ENCODE measurements at places on chromosomes 6 and 20.

DNA sequence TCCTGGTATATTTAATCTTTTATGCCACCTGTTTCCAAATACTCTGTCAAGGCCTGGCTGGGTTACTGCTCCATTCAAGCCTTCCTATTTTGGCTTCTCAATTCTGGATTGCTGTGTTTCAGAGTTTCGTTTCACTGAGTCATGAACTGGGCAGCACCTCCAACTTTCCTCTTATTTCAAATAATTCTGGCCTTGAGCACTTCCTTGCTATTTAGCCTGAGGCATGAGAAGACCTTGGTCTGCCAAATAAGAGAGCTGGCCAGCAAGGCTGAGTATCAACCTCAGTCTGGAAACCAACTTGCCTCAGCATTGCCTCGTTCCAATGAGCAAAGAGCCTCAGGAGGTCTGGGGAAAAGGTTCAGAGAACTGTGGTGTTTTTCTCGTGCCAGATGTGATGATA lies 66.6 kb downstream of the TNFAIP3 start:
- no peak for DNase-seq

DNA sequence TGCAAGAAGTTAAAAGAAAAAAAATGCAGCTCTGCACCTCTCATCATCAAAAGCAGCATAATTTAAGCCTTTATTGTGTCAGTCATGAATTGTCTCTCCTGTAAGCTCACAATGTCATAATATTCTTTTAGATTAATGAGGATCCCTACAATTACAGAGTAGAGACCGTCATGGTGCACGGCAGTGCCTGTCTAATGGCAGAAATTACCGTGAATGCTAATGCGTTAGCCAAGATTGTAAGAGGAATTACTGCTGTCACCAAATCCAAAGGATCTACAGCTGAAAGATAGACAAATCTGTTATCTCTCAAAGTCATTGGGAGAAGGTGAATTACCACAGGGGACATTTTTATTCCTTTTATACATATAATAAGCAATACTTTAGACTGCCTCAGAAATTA lies 631.6 kb upstream of the NRSN1 start:
- DNase-seq: no peak

DNA sequence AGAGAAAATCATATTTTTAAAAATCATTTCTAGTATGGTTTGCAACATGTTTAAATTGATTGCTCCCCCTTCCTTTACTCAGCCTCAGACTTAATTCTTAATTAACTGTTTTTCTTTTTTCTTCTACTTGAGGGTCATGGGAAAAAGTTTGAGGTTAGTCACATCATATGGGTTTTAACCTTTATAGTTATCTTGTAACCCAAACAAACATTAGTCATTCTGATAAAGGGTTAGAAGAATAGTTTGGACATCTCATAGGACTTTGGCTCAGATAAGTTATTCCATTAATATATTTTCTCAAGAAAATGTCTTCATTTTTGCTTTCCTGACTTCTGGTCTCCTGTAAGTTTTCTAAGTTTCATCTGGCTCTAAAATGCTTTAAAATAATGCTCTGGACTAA lies 34.5 kb upstream of the TSPYL1 start:
- no peak for DNase-seq

GRCh38 chr20:51542571-51543421 lies at the start of gene NFATC2:
Gene NFATC2, minus strand, starts transcription at chr20:51542719. Its CDS starts 220 bp downstream, at chr20:51542499.
- DNase-seq: no peak

GRCh38 chr6:119523556-119523955 lies 174.0 kb upstream of the MAN1A1 start:
- DNase-seq: no peak

DNA sequence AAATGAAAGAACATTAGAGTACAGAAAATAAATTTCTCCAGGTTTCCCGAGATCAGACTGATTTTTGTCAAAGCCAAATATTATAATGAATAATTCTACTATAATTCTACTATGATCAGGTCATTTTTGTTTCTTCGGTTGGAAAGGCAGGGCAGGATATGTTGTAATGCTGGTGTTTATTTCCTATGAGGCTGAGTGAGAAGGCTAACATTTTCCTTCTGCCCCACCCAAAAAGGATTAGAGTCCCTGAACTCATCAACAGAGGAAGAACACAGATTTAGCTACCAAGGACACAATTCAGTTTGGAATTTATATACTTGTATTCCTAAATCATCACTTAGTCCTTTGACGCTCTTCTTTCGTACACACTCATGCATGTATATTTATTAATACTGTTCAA lies 318.9 kb downstream of the SYNE1 start:
- no peak for DNase-seq

GRCh38 chr6:106626485-106626884 lies 2.8 kb downstream of the RTN4IP1 start:
- DNase-seq: no peak

DNA sequence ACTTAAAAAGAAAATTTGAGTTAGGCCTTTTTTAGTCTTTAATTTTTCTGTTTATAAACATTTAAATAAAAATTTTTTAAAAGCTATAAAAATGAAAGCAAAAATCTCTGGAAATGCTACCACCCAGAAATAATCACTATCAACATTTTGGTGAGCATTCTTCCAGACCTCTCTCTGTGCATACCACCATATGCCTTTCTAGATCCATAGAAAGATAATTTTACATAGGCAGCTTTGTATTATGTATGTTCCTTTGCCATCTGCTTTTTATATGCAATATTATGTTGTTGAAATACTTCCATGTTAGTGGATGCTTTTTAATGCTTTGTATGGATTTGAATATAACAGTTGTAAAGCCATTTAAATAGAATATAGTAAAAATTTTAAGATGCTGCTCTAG lies 496.7 kb upstream of the HTR1E start:
- no peak for DNase-seq

- no peak for DNase-seq
These were observed 79.2 kb upstream of the PHACTR2 start for GRCh38 chr6:143598466-143599080.

GRCh38 chr20:3635346-3635745 lies 27.9 kb downstream of the GFRA4 start:
- DNase-seq: no peak

DNA sequence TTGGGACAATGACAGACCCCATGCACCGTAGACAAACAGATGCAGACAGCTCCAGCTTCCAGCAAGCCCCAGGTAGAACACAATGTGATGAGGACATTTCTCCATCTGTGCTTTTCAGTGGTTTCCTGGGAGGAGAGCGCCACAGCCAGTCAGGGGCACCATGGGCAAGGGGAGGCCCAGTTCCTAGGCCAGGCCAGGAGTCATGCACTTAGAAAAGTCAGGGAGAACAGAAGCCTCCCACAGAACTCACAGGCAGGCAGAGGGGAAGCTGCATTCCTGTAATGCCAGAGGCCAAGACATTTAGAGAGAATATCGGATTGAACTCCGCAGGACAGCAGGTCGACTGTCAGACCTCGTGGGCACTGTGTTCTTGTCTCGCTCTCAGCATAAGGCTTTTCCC lies 9.2 kb downstream of the SYNDIG1 start:
- DNase-seq: no peak

DNA sequence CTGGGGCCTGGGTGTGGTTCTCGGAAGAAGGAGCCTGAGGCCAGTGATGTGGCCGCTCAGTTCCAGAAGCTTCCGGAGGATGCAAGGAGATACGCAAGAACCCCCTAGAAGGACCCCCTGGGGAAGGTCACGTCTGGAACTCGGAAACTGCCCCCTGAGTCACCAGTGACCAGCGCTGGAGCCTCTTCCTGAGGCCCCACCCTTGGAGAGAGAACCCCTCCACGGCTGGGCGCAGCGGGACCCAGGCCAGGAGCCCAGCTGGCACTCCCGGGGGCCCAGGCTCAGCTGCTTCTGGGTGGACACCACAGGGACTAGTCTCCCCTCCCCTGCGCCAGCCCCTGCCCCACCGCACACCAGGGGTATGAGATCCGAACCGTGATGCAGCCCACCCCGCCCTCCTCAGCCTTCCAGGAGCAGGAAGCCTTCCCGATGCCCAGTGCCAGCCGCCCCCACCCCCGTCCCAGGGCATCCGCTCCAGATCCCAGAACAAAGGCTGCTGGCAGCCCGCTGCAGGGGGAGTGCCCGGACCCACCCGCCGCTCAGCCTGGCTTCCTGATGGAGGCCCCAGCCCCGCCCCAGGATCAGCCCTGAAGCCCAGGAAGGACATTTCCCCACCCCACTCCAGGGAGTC lies 7.5 kb downstream of the LAMA5 start:
- no peak for DNase-seq

GRCh38 chr6:135651964-135652755 lies 154.6 kb upstream of the AHI1 start:
- no peak for DNase-seq

DNA sequence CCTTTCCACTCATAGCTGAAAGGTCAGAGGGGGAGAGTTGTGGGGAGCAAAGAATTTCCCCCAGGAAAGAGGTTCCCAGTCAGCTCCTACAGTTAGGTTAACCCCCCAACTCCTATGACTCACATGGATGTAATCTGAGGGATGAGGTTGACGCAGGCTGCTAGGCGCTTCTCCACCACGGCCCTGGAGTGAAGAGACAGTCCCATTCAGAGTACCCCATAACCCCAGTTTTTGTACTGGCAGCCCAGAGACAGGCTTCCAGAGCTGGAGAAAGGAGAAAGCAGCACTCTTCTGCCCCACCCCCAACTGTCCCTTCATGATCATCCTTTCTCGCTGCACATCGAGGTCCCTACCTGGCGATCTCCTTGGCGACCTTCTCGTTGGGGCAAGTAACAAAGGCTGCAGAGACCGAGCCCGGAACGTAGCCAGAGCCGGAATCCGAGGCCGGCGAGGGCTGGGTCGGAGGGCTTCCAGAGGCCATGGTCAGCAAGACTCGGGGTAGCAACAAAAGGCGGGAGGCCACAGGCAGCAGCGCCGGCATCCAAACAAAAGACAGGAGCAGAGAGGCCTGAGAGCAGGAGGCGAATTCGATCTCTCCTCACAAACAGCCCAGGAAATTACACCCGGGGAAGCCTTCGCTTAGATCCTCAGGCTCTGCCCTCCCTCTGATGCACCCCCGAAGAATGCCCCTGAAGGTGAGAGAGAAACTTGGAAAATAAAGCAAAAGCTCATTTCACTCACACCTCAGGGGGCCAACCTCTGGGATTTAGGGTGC lies 592 bp downstream of the CUTA start:
- DNase-seq: no peak

GRCh38 chr6:11434565-11435326 lies 102.8 kb upstream of the TMEM170B start:
- no peak for DNase-seq

DNA sequence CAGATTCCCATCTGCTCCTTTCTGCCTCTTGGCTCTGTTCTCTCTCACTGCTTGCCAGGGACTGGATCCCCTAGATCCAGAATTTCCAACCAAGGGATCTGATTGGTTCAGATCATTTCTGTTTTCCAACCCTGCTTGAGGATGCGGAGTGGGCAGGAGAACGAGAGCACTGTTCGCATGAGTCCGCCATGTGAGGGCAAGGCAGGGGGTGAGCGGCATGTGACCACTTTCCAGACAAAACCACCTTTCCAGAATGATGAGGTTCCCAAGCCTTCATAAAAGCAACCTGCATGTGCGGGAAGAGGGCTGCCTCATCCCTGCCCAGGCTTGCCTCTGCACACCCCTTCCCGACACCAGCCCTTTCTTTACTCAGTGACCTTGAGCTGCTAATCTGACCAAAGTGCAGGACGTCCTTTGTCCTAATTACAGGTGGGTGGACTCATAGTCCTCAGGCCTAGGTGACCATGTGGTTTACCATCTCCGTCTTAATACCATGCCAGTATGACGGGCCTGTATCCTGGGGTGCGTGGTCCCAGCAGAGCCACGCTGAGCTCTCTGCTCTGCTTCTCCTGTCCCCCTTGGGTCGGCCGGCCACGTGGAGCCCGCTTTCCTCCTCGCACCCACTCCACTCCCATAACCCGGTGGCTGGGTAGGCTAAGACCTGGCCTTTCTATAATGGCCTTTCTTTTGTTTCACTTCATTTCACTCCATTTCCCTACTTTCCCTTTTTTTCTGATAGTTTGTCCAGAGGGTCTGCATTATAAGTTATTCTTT lies 14.4 kb downstream of the NQO2 start:
- DNase-seq: no peak

DNA sequence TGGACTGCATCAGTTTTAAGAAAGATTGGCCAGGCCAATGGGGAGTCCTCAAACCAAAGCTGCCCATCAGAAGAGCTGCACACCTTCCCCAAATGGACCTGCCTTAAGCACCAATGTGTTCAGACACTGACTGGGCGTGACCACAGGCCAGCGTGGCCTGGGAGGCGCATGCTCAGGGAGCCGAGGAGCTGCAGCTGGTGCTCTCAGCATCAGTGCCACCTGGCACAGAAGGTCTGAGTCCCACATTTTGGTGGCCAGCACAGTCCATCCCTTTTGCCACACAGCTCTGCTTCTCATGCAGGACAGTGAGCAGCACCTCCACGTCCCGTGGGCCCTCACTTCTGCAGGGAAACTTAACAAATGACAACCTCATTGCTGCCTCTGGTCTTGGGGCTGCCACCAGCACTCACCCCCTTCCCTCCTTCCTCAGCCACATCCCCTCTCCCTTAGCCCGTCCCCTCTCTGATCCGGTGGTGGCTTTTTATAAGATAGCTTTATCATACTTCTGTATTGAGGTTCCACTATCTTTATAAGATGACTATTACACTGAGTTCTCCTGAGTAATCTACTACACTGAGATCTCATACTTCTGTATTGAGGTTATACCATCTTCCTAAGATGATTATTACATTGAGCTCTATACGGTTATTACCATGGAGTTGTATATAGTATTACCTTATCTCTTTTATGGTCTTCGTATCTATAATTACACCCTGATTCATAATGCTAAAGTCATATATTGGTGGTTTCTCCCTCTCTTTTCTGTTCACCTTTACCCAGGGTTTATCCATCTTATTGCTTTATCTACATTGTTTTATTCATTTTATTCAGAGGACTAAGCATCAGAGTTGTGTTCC lies 109.1 kb downstream of the TOX2 start:
- no peak for DNase-seq

DNA sequence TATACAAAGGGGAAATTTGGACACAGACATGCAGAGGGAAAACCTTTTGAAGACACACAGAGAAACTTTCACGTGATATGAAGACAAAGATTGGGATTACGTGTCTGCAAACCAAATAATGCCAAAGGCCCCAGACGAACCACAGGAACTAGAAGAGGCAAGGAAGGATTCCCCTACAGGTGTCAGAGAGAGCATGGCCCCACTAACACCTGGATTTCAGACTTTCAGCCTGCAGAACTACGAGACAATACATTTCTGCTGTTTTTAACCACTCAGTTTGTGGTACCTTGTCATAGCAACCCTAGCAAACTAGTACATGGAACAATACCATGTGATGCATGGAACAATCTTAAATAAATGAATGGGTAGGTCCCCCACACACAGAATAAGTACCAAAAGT lies 341.0 kb downstream of the HDGFL1 start:
- DNase-seq: no peak

Measured in activated T-helper 1 cell treated with anti-CD3 and anti-CD28 coated beads, Interleukin-2, amount 50 U/mL, for 16 hours (primary cell).